ENCODE measurements at places on chromosomes 1 and 21.

- DNase-seq: no peak
Observed at GRCh38 chr1:8693107-8693506, 124.3 kb downstream of the RERE start.

GRCh38 chr1:16073490-16074119 lies at the start of gene FAM131C:
FAM131C (minus strand) TSS chr1:16073651; CDS start chr1:16073442, 209 bp downstream.
- peak; percentile 40 for DNase-seq

DNA sequence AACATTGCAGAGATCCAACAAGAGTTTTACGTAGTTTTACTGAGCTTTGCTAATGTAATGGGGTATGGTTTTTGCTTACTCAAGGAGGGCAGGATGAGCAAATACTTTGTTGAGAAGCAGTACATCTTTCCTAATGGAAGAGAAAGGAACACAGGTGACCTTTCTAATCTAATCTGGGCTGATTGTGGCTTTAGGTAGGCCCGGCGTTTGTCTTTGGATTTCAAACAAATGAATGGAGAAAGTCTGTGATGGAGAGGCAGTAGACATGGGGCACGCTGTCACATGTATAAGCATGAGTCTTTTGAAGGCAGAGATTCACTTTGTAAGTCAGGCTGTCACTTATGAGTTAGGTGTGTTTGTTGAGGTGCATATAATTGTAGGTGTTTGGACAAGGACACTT lies 1.7 kb downstream of the PLEKHM2 start:
- DNase-seq: no peak

DNA sequence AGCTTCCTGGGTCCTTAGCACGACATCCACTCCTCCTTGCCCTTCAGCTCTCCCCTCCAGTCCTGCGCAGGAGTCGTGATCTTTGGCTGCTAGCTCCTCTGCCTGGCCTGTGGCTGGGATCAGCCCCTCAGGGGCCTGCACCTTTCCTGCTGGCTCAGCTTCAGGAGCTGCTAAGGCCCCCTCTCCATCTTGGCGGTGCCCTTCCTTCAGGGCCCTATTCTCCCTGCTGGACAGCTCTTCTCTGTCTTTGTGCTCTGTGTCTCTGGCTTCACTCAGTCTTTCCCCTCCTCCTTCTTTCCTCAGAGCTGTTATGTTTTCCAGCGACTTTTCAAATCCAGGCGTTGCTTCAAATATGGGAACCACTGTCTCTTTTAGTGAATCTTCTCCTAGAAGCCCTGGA lies 59.5 kb upstream of the LRRC53 start:
- DNase-seq: no peak

DNA sequence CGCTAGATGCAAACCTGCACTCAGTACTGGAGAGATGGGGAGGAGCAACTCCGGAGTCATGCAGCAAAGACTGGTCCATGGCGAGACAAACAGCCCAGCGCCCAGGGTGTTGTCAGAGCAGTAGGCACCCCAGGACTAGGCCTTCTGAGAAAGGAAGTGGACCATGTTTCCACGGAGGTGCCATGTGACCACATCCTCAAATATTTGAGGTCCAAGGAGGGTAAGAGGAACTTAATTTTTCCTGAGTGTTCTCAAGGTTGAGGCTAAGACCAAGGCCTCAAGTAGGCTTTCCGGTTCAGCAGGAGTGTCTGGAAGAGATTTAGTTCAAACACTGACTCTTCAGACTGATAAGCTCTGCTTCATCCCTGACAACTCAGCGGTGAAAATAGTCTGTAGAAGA lies 186.2 kb downstream of the RHOU start:
- no peak for DNase-seq

All from GM18507 (cell line).